ENCODE measurements at places on chromosomes 2 and 18. TPM values are rescaled to one million over a fixed set of nuclear protein-coding genes. Genes with fewer than 3 reads are reported as not detected.
A peak's percentile ranks its signal among the peaks of the same experiment; 100 is the strongest.

GRCh38 chr2:18345848-18346247 is 214.6 kb downstream of the RDH14 start:
- DNase-seq = no peak

- no peak for DNase-seq
Observed at GRCh38 chr18:70195852-70196434, 9.5 kb downstream of the RTTN start.

DNA sequence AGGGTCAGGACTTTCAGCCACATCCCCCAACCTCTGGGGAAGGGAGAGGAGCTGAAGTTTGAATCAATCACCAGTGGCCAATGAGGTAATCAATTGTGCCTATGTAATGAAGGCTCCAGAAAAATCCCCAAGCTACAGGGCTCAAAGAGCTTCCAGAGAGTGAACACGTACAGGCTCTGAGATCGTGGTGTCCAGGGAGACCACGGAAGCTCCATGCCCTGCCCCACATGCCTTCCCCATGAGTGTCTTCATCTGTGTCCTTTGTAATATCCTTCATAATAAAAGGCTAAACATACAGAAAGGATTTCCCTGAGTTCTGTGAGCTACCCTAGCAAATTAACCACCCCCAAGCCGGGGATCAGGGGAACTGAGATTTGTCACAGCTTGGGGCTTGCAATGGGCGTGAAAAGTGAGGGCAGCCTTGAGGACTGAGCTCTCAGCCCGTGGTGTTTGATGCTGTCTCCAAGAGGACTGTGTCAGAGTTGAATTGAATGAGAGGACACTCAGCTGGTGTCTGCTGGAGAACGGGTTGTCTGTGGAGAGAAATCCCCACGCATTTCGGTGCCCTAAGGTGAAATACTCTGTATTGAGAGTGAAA is 25.5 kb upstream of the TUBB6 start:
- no peak for DNase-seq

The CYRIA gene
- total RNA-seq = 0.44 TPM

DNA sequence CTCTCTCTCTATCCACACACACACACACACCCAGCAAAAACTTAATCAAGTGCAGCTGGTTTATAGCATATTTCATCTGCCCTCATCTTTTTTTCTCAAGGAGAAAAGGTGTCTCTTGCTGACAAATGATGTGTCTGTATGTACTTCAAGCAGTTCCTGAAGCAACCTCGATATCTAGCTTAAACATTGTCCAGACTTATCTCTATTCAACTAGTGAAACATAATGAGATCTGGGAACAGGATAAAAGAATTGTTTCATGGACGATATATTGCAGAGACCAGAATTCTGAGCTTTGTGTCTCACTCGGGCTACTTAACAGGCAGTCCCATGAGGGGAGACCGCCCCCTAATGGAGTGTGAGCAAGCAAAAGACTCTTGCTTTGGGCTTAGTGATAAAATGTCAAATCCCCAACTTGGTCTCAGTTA is 929.2 kb upstream of the SOX11 start:
- DNase-seq = no peak

The ZNF519 gene
- total RNA-seq = 6.5 TPM

DNA sequence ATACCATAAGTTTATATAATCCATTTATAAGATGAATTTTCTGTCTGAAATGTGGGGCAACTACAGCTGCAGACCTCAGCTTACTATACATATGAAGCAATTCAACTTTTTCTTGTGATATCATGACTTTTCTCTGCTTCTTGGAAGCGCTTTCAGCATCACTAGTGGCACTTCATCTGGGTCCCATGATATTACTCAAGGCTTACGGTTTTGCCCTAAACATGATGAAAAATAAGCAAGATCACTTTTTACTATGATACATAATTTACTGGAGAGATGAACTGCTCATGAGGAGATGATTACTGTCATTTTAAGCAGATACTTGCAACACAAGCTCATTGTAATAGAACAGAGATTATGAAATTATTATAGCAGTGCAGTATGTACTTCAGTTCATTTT is 258.0 kb upstream of the ZSWIM2 start:
- no peak for DNase-seq

The IL18R1 gene
- 1.5 TPM for total RNA-seq

GRCh38 chr2:127085317-127085681 is 21.7 kb downstream of the BIN1 start:
- no peak for DNase-seq

The C2orf78 gene
- total RNA-seq = 1.5 TPM

The TUBA4A gene
- total RNA-seq = 32.7 TPM

The CXCR2 gene
- total RNA-seq = 0.15 TPM

The AFF3 gene
- 0.61 TPM for total RNA-seq

DNA sequence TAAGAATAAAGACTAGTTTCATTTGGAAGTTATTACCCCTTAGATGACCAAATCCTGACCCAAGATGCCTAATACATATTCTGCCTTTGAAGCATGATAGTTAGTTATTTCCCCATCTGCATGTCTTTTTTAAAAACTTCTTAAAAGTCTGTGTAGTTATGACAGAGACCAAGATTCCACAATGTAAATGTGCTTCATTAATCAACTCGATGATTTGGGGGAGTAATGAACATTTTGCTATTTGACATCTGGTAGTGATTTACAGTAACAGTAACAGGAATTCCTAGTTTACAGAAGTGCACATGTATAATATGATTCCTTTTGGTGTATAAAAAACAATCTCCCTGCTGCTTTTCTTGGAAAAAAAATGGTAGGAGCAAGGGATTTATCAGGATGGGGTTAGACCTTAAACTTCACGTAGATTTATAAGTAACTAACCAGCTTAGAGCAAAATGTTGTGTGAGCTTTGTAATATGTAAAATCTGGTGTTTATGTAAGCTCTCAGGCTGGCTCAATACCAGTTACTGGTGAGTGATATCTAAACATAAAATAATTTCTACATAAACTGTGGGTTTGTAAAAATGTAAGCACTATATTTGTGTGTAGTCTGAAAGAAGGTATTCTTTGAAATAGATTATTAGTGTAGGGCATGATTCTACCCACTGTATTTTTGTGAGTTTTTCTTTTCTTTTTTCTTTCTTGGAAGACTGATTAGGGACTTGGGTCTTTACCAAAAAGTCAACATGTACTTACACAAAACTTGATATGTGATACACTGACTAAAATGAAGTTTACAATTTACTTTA is 641.6 kb downstream of the EPHA4 start:
- no peak for DNase-seq

GRCh38 chr18:11284811-11285210 is 135.4 kb upstream of the PIEZO2 start:
- no peak for DNase-seq

- DNase-seq = no peak
Observed at GRCh38 chr18:76991021-76991688, 141.4 kb downstream of the MBP start.

DNA sequence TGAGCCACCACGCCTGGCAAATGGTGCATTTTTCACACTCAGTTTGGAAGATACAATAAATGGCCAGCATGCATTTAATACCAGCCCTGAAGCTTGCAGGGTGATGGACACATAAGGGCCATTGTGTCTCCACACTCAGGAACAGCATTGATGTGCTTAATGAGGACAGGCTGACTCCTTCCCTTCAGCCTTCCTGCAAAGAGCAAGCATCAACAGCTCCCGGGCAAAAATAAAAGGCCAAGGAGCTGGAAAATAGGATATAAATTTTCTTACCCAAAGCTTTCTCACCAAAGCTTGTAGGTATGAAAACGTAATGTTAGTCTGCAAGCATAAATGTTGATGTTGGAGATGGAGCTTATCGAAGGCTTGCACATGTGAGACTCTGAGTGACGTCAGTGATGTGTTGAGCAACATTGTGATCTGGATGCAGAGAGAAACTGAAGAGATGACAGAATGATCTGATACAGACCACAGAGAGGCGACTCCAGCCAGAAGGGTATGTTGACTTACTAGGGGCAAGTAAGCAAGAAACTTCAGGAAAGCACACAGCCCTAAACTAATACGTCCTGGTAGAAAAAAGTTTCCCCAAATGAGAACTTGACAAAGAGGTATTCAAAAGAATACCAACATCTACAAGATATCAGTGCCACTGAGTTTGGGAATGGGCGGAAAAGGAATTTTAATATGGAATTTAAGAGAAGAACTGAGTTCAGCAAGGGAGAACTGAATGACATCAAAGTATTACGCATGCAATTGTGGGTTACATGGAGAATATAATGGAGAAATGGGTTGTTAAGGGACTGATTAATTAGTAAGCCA is 256.5 kb downstream of the TGIF1 start:
- DNase-seq = no peak

The ZC3H6 gene
- 7.0 TPM for total RNA-seq

The MOGAT1 gene
- 0.22 TPM for total RNA-seq

- DNase-seq = no peak
Observed at GRCh38 chr2:85648619-85649018, 19.4 kb downstream of the SFTPB start.

The LCT gene
- total RNA-seq = 0.12 TPM

GRCh38 chr18:75538727-75539126 is 111.2 kb upstream of the SMIM21 start:
- DNase-seq = no peak

DNA sequence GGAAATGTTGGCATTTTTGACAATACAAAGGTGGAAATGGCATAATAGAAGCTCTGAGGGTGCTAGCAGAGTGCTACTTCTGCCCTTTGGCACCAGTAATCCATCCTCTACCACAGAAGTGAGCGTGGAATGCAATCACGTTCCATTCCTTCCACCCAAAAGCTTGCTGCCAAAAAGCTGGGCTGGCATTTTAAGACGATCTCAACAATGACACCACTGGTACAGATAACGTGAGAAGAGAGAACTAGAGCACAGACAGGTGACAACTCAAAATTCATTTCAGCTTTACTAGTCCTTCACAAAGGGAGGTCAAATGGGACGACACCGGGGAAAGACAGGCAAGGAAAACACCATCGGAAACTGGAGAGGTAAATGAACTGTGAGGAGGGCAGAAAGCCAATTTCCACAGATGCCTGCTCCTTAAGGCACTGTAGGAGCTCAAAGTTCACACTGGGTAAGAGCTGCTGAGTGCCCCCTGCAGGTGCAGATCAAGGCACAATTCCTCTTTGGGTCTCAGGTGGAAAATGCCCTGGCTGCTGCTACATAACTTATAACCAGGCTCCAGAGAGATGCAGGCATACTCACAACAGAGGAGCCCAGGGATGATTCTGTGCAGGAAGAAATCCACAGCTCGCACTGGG is 50.7 kb upstream of the RNU4ATAC start:
- no peak for DNase-seq

The POMC gene
- not detected for total RNA-seq

The SESTD1 gene
- total RNA-seq = 26.6 TPM

GRCh38 chr2:61710711-61711110 is 143.1 kb downstream of the FAM161A start:
- DNase-seq = no peak

GRCh38 chr2:1625281-1626001 is 118.9 kb downstream of the PXDN start:
- peak; percentile 24 for DNase-seq

The SCYGR8 gene
- not detected for total RNA-seq

The KRTCAP3 gene
- 65.7 TPM for total RNA-seq

DNA sequence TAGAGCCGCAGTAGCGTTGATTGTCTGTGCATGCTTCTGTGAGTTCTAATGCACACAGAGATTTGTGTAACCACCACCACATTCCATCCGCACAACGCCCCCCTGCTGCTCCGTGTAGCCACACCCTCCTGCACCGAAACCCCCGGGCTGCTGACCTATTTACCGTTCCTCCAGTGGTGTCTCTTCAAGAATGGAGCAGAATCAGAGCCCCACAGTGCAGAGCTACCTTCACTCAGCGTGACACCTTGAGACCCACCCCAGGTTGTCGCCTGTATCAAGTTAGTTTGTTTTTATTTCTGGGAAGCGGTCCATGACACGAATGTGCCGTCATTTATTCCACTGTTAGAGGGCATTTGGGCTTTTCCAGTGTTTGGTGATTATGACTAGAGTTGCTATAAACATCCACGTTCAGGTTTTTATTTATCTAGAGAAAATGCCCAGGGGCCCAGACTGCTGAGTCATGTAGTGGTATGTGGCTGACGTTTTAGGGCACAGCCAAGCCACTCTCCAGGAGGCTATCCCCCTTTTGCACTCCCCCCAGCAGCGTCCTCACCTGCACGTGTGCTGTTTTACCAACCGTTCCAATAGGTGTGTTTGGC is 266.8 kb downstream of the NDUFA10 start:
- DNase-seq = no peak

GRCh38 chr2:237862528-237862895 is 3.1 kb downstream of the RAMP1 start:
- DNase-seq = no peak

GRCh38 chr2:64193491-64193890 is 49.3 kb upstream of the PELI1 start:
- DNase-seq = no peak

GRCh38 chr18:30944773-30945417 is 97.6 kb downstream of the DSC3 start:
- DNase-seq = no peak

DNA sequence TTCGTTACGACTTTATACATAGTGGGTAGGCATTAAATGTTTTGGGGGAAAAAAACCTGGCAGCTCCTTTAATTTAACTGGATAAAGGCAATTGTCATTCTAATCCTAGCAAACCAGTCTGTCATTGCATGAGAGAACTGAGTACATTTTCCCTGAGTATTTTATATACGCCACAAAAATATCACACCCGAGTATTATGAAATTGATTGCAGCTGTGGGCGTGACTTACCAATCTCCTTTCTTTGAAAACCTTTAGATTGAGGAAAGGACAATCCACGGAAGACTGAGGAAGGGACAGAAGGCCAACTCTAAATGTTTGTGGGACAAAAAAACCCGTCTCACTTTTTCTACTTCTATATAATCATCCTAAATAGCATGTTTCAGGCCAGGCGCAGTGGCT is 9.0 kb downstream of the TM4SF20 start:
- DNase-seq = no peak

- no peak for DNase-seq
Observed at GRCh38 chr2:142502402-142502801, 371.6 kb upstream of the LRP1B start.

The RAD51AP2 gene
- 0.10 TPM for total RNA-seq

The SLC38A11 gene
- total RNA-seq = not detected

DNA sequence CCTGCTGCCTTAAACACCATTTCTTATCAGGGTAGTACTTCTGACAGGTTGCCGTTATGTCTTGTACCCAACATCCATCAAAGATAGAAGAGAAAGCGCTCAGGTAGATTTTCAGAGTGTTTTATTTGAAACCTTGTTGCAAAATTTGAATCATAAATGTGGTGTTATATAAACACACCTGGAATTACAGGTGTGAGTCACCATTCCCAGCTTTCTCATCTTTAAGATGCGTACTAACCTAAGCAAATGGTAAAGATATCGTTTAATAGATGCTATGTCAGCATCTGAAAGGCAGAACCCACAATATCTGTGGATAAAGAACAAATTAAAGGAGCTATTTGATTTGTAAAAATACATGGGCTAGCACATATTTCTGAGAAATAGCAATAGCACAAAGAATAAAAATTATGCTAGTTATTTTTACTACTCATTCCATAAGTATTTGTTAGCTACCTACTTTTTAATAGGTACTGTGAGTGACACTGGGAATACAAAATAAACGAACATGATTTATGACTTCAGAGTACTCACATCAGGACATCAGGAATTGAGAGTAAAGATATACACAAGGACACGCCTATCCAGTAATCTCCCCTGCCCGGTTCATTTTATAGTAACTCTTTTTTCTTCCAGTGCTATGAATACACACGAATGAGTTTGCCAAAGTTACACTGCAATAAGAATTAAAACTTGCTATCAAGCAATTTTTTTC is 193.8 kb downstream of the RBM43 start:
- DNase-seq = no peak

GRCh38 chr2:106307860-106308259 is 113.8 kb upstream of the UXS1 start:
- no peak for DNase-seq

All from HCT116 (cell line).